ENCODE measurements at places on chromosomes 16 and 17. TPM values are rescaled to one million over a fixed set of nuclear protein-coding genes. Genes with fewer than 3 reads are reported as not detected.

Gene NEUROD2
- total RNA-seq: not detected

Gene EIF3CL
- total RNA-seq: 115 TPM

Gene OR1D5
- not detected for total RNA-seq

Gene TVP23A
- not detected for total RNA-seq

Gene APOH
- total RNA-seq: not detected

Data from smooth muscle cell of the pulmonary artery (primary cell).